Right kidney (tissue), 9 donors: ENCODE measurements at places on chromosomes 6 and 20.

DNA sequence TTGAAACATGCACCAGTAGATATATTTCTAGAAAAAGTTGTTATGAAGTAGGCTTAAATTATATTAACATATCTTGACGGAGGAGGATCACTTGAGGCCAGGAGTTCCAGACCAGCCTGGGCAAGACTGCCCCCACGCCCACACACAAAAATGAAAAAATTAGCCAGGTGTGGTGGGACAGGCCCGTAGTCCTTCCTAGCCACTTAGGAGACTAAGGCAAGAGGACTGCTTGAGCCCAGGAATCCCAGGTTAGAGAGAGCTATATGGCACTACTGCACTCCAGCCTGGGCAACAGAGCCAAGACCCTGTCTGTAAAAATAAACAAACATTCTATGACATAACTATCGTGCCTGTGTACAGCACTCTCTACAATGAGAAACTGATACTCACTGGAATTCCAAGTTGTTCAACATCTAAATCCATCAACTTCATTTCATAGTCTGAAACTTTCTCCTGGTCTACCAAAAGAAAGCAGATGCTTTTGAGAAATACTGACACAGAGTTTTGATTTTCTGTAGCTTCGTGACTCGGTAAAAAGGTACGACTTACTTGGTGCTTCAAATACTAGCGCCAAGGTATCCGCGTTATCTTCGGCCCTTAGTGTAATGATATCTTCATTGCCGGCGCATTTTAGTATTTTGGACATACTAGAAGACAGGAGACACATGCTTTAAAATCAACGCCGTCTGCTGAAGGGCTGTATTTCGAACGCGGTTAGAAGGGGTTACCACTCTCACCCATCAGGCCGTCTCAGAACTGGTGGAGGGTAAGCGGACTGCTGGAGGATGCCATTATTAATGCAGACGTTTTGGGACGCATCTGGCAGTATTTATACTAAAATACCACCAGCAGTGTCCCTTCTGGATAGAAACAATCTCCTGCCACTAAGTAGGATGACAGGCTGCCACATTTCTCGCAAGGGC, 1.3 kb downstream of the PCNA start:
- no peak for DNase-seq

DNA sequence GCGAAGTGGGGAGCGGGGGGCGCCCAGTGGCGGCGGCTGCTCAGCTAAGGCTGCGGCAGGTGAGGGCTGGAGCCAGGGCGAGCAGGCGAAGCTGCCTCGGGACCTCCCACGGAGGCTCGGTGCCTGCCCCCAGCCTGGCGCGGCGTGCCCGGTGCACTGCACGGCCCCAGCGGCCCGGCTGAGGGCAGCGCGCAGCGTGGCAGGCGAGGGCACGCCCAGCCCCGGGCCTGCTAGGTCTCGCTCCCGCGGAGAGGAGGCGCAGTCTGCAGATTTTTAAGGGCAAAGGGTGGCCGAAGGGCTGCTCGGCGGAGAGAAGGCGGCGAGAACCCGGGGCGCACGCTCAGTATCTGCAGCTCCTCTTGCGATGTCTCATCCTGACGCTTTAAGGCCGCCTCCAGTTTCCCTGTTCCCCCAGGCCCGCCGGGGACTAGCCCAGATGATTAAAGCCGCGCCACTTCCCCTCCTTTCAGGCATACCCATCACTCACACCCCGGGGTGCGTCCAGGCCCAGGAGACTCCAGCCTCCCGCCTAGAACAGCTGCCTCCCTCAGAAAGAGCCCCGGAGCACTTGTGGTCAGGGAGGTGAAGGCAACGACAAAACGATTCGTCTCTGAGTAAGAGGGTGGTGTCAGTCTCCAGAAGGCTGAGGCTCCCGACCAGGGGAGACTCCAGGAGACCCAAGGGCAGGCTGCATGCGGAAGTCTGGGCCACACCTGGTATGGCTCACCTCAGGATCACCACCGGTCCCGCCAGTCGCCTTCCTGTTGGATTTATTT, at the start of gene FERMT1:
FERMT1 (minus strand) TSS at position 158 of the 776 bp plus-strand sequence. CDS start 3,476 bp downstream, outside the sequence.
- DNase-seq, result peak; percentile 80

DNA sequence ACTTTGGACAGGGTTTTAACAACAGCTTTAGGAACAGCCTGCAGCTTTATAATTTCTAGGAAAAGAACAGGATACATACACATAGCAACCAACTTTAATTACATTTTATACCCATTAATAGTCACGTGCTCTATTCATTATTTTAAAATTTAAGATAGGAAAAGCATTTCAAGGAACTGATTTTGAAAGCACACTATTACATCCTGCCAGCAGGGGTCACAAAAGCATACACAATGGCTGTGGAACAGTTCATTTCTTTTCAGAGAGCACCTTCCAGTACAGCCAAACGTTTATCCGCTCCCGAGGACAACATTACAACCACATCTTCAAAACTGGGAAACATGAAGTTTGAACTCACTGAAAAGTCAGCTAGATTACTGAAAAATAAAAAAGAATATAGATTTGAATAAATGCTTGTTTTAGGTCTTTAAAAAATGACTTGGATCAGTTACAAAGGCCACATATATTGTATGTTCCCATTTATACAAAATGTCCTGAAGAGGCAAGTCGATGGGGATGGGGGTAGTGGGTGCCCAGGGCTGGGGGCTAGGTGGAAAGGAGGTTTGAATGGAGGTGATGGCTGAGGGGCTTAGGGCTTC, 104.6 kb upstream of the EXOC2 start:
- DNase-seq, result peak; percentile 42

GRCh38 chr6:13281686-13282085, 46.7 kb downstream of the TBC1D7 start:
- no peak for DNase-seq

DNA sequence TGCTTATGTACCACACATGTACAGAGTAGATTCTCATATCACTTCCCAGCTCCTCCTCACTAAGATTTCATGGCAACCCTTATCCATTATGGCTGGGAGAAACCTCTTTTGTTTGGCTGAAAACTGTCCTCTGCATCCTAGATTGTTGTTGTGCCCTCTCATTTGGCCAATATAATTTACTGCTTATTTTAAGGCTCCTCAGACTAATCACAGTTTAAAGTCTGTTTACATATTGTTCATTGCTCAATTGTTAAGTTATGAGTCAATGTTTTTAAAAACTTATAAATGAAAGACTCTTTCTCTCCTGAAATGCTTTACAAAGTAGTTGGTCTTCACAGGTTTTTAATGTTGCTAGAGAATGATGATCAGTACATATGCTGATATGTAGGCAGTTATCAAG, 57.3 kb downstream of the FAM83B start:
- no peak for DNase-seq

DNA sequence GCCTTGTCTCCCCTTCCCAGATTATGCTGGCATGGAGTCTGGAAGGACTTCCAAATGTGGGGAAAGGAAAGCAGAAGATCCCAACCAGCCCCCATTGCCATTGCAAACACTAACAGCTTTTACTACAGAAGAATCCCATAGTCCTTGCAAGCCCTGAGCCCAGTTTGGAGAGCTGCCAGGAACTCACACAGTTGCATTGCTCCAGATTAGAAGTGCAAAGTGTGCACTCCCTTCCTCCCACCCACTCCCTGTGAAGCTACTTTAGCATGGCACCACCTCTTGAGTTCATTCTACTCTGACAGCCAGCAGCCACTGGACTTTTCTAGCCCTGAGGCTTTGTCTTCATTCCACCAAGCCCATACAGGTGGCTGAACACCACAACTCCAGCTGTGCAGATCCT, 67.6 kb downstream of the SLC22A2 start:
- no peak for DNase-seq

DNA sequence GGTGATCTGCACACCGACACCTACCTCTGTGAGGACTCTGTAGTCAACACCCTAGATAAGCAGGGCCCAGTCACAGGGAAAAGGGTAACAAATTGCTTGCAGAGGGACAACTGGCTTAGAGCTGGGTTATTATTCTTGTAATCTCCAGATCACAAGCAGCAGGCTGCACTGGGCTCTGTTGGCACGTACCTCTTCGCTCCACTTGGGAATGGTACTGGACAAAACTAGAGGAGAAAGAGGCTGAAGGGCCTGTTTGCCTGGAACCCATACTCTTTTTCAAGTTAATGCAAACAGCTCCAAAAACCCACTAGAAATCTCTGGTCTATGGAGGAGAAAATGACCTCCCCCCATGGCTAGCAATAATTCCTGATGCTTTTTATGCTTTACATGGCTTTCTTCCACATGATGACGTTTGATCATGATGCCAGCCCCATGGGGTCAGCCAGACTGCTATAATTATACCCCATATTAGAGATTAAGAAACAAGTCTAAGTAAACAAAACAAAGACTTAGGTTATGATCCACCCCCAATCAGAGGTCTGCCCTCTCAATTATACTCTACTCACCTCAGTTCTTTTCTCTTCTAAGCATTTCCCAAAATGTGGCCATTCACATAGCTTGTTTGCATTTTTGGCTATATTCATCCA, 190.0 kb downstream of the UNC5CL start:
- DNase-seq, result no peak

- no peak for DNase-seq
Observed at GRCh38 chr20:38307371-38308046, 3.6 kb downstream of the BPI start.

DNA sequence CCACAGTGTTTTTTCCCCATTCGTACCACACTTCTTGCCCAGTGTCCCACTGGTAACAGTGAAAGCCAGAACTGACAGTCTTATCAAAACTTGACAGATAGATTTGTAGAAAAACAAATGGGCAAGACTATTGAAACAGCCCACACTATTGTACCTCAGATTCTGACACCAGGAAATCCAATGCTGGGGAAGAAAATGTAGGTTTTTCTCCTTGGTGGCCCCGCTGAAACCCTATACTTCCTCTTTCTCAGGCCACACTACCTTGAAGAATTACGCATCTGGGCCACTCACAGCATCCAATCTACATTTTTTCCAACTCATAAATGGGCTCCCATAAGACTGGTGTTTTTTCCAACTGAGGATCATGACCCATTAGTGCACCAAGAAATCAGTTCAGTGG, 90.9 kb upstream of the HDDC2 start:
- no peak for DNase-seq

DNA sequence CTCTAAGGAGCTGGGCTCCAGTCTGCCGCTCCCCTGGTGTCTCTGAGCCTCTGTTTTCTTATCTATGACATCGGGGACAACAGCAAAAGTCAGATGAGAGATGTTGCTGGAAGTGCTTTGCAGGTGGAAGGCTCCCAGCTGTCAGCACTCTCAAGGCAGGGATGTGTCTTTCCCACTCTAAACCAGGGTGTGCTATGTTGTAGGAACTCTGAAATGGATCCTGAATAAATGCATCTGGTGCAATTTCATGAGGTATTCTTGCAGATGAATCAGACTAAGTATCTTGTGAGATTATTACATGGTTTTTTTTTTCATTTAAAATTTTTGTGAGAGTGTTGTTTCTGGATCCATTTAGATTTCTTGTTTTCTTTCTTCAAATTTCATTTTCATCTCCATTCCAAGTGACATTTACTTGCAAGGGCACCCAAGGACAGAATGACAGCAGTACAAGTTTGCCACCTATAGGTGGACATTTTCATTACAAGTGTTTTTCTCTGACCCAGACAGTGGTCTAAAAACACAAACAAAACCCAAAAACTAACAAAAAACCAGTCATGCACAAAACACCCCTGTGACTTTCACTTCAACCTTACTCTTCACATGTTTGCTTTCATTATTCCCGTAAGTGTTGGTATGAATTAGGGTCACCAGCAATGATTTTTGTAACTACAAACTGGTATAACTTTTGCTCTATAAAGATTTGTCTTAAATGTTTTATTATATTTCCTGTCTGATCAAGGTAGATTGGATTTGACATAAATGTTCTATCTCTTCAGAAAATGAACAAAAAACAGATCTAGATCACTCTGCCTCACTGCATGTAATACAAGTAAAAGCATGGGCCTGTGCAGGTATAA, 14.7 kb upstream of the SIM1 start:
- peak; percentile 30 for DNase-seq

DNA sequence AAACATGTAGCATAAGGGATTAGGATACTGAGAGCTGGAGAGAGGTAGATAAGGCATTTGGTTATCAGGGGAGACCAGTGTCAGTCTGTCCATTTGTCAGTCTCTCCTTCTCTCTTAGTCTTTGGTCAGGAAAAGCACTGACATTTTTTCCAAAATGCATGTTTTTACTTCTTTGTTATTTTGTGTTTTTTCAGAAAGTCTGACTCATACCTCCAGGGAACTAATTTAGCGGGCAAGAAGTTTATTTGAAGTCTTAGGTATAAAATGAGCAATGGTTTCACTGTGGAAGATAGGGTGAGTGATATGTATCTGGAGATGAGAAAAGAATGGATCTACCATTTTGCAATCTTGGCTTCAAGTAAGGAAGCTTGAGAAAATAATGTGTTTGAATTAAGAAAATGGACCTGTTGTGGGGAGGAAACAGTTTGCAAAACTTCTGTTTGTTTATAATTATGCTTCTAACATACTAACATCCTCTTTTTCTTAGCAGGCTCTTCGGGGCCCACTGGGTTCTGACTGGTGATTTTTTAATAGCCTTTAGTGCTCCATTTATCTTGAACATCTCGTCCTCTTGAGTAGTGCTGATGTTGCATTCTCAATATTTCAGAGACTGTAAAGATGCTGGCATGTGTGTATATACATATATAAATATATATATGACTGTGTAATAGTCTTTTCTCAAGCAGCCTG, 66.9 kb upstream of the FABP7 start:
- DNase-seq, result no peak

DNA sequence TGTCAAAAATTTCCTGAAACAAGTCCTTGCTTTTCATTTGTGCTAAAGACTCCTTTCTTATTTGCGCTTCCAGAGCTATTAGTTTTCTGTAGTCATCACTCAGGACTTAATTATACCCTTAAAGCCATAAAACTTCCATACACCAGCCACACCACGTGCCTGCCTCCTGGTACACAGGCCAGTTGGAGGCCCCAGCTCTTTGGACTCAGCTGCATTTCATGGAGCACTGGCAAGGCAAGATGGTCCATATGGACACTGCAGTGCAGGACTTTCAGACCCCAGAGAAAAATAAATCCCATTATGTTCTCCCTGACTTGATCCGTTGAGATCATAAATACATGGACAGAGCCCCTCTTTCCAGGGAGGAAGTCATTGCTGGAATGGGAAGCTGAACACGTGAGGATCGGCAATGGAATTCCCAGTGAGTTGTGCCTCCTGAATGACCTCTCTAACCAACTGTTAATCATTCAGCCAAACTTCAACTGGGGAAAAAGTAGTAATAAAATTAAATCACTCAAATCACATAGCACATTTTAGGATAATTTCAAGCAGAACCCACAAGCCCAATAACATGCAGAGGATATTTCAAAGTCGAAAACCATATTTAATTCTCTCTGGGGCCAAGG, 173.1 kb downstream of the HACE1 start:
- no peak for DNase-seq

DNA sequence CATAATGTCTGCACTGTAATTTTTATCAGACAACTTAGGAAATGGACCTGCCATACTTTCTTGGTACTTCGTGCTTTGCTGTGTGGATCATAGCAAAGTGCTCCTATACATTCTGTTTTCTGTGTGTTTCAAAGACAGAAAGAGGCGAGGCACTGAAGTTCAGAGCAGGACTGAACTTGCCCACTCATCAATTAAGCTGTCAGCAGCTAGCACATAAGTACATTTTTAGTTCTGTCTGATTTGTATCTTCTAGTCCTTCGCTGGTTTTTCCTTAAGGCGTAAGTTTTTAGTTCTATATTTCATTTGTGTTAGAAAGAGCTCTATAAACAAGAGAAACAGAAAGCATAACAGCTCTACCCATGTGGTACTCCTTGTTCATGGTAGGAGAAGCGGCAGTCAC, 42.1 kb downstream of the MAP3K4 start:
- DNase-seq, result no peak

GRCh38 chr6:24974182-24975171, 38.7 kb upstream of the RIPOR2 start:
- no peak for DNase-seq

- no peak for DNase-seq
Observed at GRCh38 chr6:2739335-2739734, 11.4 kb downstream of the MYLK4 start.

- no peak for DNase-seq
Observed at GRCh38 chr6:152432758-152433157, 204.4 kb downstream of the SYNE1 start.
